Testis (tissue), 5 donors: ENCODE measurements at places on chromosomes 6 and 20. TPM values are rescaled to one million over a fixed set of nuclear protein-coding genes. Genes with fewer than 3 reads are reported as not detected.

DNA sequence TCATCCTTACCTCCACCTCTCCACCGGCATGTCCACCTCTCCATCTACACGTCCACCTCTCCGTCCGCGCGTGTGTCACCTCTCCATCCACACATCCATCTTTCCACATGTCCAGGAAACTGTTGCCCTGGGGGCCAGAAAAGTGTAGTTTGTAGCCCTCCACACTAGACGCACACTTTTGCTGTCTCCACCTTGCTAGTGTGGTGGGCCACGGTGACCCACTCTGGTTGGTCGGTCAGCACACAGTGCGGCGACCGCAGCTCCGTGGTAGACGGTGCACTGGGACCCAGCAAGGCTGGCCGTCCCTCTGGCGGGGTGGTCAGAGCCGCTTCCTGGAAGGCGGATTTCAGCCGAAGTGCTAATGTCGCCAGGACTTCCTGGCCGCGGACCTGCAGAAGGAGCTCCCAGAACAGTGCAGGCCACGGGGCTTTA is 268.6 kb downstream of the DLL1 start:
- DNase-seq: no peak

GRCh38 chr6:7891078-7891872 is 19.3 kb downstream of the TXNDC5 start:
- DNase-seq: no peak

- peak; percentile 91 for DNase-seq
These were observed 222.0 kb upstream of the PDE10A start for GRCh38 chr6:165884813-165885765.

DNA sequence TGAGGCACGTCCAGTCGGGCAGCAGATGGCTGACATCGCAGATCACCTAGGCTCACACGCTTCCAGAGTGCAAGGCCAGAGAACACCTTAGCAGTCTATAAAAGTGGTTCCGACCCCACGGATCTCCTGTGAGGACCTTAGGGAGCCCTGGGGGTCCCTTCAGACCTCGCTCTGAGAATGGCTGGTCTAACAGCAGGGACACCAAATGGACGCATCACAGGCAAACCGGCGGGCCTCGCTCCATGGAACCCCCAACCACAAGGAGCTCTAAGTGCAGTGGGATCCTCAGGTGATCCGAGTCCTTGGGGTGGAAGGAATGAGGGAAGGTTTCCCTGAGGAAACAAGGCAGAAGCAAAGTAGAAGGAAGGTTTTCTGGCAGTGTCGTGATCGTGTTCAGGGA is 135.4 kb downstream of the SMOC2 start:
- DNase-seq: no peak

DNA sequence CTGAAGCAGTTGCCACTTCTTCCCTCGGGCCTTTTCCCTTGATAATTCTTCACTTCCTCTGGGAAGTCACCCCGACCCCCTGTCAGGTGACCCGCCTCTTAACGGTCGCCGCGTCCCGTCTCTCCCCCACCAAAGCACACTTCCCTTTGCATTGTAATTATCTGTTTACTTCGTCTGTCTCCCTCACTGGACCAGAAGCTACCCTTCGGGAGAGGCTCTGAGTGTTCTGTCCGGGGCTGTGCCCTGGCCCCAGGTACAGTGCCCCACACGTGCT is 771 bp upstream of the SNAI1 start:
- DNase-seq: no peak

The KCNS1 gene
- total RNA-seq: 7.7 TPM
